ENCODE measurements at places on chromosomes 3 and 15. TPM values are rescaled to one million over a fixed set of nuclear protein-coding genes. Genes with fewer than 3 reads are reported as not detected.
A peak's percentile ranks its signal among the peaks of the same experiment; 100 is the strongest.

- no peak for DNase-seq
Observed at GRCh38 chr3:83662381-83662960, 1296.3 kb upstream of the CADM2 start.

GRCh38 chr3:4290272-4290893 lies 12.8 kb upstream of the SETMAR start:
- no peak for DNase-seq

DNA sequence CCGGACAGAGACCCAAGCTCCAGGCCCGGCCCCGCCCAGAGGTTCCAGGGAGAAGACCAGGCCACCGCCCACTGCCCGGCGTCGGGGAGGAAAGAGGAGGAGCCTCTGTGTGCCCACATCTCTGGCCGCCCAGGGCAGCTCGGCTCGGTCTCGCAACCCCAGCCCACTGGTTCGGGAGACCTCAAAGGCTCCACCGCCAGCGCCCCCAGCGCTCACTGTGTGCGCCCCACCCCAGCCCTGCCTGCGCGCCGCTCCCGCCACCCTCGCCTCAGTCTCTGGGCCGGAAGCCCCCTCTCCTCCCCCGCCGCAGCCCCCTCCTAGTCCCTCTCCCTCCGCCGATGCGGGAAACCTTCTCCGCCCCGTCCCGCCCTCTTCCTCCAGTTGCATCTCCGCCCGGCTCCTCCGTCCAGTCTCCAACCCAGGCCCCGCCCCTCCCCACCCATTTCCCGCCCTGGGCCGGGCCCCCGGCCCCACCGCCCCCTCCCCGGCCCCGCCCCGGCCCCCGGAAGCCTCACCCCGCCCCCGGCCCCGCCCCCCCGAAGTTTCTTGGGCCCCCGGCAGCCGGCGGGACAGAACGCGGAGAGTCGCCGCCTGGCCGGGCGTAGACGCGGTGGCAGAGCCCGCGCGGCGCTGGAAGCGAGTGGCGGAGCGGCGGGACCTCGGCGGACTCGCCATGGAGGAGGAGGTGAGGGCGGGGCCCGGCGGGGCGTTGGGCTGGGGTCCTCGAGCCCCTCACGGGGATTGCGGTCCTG lies at the start of gene PLEKHO2:
Gene PLEKHO2, plus strand, starts transcription at position 572 of the 752 bp plus-strand sequence. Its CDS starts 102 bp downstream, at position 674.
- DNase-seq = peak; percentile 91

DNA sequence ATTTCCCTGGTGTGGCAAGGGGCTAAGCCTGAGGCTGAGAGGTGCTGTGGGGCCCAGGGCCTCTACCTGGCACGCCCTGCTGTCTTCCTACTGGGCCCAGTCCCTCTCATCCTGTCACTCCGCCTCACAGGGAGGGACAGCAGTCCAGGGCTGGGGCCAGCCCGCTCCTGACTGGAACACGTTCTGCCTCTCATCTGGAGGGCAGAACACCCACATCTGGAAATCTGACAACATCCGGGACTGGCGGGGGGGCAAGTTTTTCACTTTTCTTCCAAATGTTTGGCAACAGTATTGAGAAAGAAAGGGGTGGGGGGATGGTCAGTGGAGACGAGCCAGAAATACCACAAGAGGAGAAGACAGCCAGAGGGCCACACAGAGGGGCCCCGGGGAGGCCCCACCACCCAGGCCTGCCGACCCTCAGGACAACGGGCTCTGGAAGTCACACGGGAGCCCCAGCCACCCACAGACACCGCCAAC lies 1.8 kb upstream of the MYL3 start:
- DNase-seq = no peak

GRCh38 chr3:30578479-30578878 lies 27.9 kb upstream of the TGFBR2 start:
- peak; percentile 21 for DNase-seq

DNA sequence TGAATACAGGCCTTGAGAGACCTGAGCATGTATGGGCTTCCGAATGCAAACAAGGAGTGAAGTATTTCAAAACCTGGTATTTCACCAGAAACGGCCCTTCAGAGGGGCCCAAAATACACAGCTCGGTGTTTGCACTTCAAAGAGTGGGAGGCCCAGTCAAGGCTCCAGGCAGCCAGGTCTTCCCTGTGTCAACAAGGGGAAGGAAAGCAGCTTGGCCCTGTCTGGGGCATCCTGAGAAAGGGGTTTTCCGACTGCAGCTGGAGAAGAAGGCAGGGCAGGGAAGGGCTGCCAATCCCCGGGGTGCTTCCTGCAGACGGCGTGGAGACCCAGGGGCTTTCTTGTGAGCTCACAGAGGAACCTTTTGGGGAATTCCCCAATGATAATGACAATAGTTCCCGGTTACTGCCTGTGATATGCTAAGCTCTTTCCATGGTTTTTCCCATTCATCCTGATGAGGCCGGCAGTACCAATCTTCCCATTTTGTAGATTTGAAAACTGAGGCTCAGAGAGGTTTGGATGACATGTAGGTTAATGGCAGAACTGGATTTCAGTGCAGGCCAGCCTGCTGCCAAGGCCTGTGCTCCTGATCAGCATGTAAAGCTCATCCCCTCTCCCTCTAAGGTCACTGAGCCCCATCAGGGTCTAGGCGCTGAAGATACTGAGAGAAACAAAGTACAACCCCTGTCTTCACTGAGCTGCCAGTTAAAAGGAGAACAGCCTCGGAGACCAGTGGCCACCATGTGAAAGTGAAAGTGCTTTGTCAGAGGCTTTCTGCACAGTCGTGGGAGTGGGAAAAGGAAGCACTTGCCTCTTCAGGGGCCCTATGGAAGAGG lies 43.0 kb upstream of the TLE3 start:
- DNase-seq = no peak

DNA sequence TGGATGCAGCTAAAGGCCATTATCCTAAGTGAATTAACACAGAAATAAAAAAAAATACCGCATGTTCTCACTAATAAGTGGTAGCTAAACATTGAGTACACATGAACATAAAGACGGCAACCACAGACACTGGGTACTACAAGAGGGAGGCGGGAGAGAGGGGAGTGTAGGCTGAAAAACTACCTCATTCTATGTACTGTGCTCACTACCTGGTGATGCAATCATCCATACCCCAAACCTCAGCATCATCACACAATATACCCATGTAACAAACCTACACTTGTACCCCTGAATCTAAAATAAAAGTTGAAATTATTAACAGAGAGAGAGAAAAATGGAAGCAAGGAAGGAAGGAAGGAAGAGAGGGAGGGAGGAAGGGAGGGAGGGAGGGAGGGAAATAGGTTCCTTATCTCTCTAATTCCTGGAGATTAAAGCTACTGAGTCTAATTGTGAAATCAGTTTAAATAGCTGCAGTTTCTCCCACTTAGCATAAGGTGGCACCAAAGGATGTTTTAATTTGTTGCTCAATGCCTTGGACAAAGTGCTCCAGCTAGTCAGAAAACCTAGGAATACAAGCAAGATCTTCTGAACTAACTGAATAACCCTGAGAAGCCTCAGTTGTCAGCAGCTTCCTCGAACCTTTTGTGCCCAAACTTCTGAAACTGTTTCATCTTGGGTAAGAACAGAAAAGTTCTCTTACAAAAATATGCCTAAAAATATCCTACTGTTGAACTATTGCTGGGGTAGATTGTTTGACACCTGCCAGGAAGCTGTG lies 79.4 kb upstream of the ATP11B start:
- DNase-seq = no peak

DNA sequence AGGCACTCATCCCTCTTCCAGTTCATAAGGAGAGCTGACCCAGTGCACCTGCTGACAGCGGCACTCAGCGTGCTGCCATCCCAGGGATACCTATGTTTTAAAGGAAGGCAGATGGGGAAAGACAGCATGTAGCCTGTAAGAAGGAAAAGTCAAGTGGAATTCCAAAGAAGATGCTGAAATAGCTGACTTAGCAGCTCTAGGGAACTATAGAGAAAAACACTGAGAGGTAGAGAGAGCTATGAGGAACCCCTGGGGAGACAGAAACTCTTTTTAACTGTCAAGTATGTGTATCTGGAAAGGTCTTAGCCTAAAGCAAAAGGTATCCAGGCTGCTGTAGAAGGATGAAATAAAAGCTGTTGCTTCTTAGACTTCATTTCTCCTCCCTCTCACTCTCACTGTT lies 113.4 kb upstream of the BCL6 start:
- no peak for DNase-seq

DNA sequence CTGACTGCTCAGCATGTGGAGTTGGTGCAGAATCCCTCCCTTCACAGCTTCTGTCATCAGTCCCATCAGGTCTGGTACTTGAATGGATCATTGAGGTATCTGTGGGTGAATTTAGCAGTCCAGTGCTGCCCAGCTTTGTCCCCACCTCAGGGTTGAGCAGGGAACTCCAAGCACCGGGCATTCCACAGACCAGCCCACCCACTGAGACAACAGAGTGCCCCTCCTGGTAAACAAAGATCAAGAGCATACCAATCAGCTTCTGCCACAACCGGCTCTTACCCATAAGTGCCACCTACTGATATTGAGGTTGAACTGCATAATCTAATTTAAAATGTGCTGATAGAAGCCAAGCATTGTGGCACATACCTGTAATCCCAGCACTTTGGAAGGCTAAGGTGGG lies 57.1 kb upstream of the FXR1 start:
- DNase-seq = no peak

DNA sequence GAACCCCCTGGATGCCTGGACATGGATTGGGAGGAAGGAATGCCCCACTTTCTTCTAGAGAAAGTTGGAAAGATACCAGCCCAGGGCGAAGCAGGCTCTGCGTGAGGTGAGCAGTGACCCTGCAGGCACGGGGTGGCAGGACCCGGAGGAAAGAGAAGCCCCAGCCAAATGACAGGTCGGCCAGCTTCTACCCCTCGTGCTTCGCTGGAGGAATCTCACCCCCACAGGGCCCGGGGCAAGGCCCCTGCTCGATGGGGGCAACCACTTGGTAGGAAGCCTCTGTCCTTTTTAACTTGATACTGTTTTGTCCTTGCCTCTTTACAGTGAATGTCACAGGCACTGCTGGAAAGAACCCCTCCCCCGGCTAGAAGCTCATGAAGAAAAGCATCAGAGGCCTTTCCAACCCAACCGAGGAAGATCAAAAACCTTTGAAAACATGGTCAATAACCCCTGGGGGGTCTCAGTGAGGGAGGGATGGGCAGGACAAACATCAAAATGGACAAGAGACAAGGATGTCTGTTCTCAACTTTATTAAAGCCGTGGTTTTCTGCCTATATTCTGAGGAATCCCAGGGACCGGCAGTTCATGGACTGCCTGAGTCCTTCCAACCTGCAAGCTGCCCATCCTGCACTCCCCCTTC lies 54.4 kb downstream of the SH3BP5 start:
- no peak for DNase-seq

Gene A4GNT
- 1.5 TPM for polyA plus RNA-seq

GRCh38 chr3:1677576-1678156 lies 421.0 kb upstream of the CNTN4 start:
- DNase-seq = no peak

- peak; percentile 56 for DNase-seq
Observed at GRCh38 chr3:65902304-65902793, 136.4 kb downstream of the MAGI1 start.

Gene STAC
- polyA plus RNA-seq = 14.3 TPM

DNA sequence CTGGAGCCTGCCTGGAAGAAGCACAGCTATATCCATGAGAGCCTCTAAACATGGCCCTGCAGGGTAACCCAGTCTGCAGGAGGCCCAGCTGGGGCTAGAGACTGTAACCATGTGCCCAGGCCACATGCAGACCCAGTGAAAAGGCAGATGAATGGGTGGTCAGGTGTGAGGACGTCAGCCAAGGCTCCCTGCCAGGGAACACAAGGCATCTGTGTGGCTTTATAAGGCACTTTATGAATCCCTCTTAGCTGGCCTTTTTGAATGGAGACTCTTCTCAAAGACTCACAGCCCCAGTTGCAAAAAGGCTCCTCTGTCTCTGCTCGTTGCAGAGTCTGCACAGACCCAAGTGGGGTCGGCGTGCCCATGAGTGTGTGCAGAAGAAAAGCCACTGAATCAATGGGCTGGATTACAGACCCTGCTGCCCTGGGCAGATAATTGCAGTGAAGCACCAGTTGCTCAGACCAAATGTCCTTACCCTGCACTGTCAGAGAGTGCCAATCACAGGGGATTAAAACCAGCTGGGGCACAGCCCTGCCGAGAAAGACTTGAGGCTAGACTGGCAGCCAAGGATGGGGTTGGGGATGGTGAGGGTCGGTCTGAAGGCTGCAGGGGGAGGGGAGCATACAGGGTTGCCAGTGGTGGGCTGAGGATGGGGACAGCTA lies 154.2 kb downstream of the RAB11A start:
- DNase-seq = no peak

DNA sequence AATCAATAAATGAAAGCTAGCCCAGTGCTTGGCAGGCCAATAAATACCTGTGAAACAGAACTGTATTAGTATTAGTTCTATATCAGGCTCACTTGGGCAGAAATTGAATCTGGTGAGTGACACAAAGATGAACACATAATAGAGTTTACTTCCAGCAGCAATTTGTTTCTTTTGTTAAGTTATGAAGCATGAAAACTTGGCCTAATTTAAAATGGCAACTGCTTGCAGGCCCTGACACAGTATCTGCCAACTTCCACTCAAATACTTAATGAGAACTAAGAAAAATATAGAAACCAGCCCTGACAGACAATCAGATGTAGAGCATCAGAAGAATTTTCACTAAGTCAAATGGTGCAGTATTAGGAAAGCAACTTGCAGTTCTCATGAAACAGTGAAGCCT lies 37.6 kb upstream of the LRIG1 start:
- no peak for DNase-seq

GRCh38 chr3:51945926-51946705 lies 4.0 kb downstream of the PARP3 start:
- DNase-seq = no peak

- DNase-seq = no peak
Observed at GRCh38 chr3:54355800-54356199, 233.4 kb downstream of the CACNA2D3 start.

Gene DAPK2
- 13.6 TPM for polyA plus RNA-seq

All from left renal pelvis (tissue), 4 donors.